ENCODE measurements at places on chromosomes 11 and 22. TPM values are rescaled to one million over a fixed set of nuclear protein-coding genes. Genes with fewer than 3 reads are reported as not detected.

GRCh38 chr22:17114898-17115235 lies 6.3 kb downstream of the TMEM121B start:
- DNase-seq, result no peak

GRCh38 chr11:46827995-46828394 lies 18.1 kb downstream of the CKAP5 start:
- DNase-seq, result no peak

- DNase-seq, result peak; percentile 2
Observed at GRCh38 chr22:33328789-33329296, 270.7 kb upstream of the SYN3 start.

The C22orf31 gene
- not detected for total RNA-seq

- DNase-seq, result no peak
Observed at GRCh38 chr11:125079151-125079877, 16.2 kb downstream of the SLC37A2 start.

The ACAT1 gene
- 81.0 TPM for total RNA-seq

DNA sequence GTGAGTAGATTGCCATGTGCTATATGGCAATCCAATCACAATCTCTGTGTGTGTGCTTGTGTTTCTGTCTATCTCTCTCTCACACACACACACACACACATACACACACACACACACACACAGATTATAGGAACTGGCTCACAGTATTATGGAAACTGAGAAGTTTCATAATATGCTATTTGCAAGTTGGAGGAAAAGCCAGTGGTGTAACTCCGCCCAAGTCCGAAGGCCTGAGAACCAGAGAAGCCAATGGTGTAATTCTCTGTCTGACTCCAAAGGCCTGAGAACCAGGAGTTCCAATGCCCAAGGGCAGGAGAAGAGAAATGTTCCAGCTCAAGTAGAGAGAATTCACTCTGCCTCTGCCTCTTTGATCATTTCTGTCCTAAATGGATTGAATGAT lies 37.2 kb downstream of the GLYATL2 start:
- no peak for DNase-seq

DNA sequence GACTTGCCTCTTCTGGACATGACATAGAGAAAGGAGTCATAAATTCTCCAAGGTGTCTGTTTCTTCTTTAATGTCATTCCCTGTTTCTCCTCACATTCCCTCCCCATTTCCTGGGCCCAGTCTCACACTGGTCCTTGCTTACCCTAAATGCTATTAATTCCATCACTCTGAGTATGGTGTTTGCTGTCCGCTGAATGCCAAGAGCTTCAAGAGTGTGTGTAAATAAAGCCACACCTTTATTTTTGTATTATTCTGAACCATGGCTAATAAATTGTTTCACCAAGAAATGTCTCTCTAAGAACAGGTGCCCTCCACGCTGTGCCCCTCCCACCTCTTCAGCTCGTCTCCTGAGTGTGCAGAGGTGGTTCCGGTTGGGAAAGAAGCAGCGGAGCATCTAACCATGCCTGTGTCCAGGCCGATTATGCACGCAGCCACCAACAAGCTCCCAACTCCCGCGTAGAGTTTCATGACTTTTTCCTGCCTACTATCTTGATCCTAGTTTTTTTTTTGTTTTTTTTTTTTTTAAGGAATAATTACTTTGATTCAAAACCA lies 8.6 kb downstream of the TMEM121B start:
- no peak for DNase-seq

The DDTL gene
- not detected for total RNA-seq

DNA sequence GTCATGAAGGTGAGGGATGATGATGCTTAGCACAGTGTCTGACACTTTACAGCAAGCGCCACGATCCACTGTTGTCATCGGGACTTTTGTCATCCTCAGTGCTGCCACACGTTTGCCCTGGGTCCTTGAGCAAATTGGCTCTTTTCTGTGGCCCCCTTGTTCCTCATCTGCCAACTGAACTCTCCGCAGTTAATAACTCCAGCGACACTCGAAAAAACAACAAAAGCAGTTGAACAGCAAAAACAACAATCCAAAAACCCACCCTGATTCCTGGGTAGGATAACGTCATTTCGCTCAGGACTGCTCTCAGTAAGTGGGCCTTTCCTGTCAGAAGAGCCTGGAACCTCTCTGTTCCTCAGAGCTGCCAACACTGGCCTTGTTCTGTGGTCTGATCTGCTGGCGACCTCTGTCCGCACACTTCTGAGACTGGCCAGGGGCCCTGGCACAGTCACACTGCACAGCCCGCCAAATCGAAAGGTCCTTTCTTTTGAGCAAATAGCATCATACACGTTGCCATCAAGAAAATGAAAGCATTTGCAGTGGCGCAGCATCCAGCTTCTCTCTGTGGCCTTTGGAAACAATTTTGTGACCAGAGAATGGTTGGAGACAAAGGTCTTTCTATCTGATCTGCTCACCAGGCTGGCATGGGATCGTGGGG lies 79.9 kb upstream of the SYT13 start:
- DNase-seq, result no peak

- DNase-seq, result no peak
Observed at GRCh38 chr22:48857202-48857805, 970.4 kb downstream of the BRD1 start.

The P2RY6 gene
- total RNA-seq, result not detected

GRCh38 chr11:105023003-105023402 lies at the start of gene CASP5:
Gene CASP5 (minus strand): TSS chr11:105023168. CDS start chr11:105023136, 32 bp downstream.
- DNase-seq, result no peak

DNA sequence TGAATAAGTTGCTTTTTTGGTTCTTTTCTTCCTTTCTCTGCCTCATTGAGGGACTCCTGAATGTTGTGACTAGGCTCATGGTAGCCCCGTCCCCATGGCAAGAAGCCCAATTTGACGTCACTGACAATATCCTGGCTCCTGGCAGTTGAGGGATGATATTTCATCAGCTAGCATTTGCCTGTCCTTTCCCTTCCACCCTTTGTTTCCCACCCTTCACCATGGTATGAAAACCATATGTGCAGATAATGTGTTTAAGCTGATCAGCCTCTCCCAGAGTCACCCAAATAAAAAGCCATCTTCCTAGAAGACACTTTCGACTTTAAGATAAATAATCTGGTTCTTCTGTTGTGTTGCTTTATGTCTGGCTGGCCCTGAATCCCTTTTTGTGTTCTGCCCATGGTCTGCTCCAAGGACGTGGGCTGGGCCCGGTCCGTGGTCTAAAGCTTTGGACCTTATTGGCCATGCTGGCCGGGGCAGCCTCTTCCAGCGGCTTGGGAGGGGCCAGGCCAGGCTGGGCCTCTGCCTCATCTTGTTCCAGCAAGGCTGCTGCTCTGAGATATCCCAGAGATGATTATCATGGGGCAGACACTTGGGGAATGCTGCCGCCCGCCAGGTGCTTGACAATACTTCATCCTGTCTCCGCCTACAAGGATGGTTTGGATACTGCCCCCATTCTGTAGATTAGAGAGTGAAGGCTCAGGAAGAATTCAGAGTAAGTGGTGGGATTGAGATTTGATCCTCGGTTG lies 5.1 kb downstream of the TSPAN18 start:
- DNase-seq, result no peak

GRCh38 chr11:27471589-27472397 lies 797 bp downstream of the LGR4 start:
- DNase-seq, result peak; percentile 21

DNA sequence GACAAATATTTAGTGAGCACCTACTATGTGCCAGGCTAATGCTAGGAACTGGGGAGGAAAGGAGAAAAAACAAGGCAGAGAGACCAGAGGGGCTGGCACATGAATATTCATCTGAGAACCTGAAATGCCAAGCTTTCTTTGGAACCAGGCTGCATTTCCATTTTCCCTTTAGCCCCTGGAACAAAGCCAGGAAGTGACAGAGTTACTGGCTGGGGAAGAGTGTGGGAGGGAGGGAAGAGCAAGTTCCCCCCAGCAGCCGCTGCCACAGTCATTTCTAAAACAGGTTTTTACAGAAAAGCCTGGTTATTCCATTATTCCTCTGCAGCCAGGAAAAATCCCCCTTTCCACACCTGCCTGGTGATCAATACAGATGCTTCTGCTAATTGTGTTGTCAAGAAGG lies 97.0 kb downstream of the SPON1 start:
- DNase-seq, result no peak

The ST14 gene
- total RNA-seq, result not detected

DNA sequence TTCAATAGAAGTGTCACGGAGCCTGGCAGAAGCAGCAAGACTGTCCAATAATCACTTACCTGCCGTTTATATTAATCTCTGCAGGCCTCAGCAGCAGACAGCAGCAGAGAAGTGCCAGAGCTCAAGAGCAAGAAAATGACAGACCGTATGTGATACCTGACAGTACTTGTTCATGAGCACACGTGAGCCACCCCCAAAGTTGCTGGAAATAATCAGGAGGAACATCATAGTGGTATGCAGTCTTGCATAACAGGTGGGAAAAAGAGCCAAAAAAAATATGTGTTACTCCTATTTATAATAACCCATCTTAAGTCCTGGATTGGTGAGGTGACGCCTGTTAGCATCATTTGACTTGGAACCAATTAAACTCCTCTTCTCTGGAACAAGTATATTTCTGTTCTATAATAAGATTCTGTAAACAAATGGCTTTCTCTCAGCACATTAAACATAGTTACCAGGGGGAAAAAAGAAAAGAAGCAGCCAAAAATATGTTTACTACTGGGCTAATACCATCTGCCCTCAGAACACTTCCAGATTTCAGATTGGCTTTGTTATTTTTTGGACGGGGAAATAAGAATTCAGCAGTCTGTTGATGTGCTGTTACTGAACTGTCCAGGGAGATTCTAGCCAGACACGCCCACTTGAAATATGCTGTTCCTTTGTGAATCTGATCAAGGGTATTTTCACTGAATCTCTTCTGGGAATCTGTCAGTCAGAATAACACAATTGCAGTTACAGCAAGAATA lies 7.9 kb upstream of the SLN start:
- no peak for DNase-seq

The NAALADL1 gene
- 6.6 TPM for total RNA-seq

DNA sequence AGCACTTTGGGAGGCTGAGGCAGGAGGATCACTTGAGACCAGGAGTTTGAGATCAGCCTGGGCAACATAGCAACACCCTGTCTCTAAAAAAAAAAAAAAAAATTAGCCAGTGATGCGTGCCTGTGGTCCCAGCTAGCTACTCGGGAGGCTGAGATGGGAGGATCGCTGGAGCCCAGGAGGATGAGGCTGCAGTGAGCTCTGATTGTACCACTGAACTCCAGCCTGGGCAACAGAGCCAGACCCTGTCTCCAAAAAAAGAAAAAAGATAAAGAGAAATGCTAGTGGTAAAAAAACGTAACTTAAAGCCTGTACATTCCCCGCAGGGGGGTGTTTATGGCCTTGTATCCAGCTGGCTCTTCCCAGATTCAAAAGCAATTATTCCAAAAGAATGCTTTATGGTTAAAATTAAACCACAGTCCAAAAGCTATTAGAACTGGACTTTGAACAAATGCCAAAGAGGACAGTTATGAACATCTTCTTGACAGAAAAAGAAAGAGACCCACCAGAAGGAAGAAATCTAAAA lies 16.4 kb upstream of the SNX32 start:
- DNase-seq, result peak; percentile 30

GRCh38 chr11:92569726-92570125 lies 345.1 kb downstream of the FAT3 start:
- DNase-seq, result no peak

GRCh38 chr11:22349491-22349890 lies 11.3 kb downstream of the SLC17A6 start:
- DNase-seq, result no peak

- no peak for DNase-seq
Observed at GRCh38 chr11:76748948-76749347, 34.2 kb upstream of the TSKU start.

The CYB5R2 gene
- total RNA-seq, result 4.9 TPM

The MS4A4E gene
- not detected for total RNA-seq

The LDLRAD3 gene
- total RNA-seq, result 0.59 TPM

DNA sequence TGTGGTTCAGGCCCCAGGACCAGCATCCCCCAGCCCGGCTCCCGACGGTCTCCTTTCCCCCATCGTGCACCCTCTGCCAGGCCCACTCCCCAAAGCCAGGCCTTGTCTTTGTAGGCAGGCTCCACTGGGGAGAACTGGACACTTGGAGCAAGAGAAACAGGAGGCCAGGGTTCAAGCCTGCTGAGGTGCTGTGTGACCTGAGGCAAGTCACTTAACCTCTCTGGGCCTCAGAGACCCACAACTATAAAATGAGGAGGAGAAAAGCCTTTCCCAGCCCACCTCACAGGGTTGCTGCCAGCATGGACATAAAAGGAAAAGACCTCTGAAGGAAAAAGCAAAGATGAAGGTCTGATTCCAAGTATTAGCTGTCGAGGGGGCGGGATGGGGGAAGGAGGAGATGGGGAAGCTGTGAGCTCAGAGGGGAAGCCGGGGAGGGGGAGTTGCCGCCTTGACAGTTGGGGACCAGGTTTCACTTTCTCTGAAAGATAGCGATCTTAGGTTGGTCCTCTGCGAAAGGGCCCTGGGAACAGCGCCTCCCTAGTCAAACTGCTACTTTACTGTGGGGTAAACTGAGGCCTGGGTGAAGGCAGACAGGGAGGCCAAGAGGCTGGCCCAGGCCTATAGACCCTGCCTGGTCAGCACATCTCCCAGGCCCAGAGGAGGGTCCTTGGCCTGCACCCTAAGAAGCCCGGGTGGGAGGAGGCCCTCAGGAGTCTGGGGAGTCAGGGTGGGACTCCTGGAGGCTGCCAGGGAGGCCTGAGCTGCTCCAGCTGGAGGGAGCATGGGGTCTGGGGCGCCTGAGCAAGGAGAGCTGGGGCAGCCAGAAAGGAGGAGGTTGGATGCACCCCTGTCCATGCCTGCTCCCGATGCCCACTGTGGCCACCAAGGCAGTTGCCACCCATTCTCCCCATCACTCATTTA lies 991 bp upstream of the OSM start:
- peak; percentile 84 for DNase-seq

DNA sequence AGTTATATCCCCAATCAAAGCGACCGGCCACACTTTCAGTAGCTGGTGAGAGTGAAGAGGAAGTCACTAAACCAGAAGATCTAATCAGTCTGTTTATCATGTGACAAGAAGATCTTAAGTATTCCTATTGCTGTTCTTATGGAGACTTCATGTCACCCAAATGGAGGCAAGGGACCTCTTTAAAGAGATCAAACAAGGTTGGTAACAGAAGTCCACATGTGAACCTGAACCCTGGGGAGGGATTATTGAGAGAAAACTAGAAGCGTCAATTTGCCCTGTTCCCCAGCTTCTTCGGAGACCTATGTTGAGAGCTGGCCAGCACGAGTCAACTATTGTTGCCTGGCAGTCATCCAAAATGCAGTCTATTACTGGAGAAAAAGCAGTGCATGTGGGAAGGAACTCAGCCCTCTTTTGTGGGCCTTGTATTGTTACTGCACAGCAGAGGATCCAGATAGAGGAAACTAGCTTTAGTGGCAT lies 76.9 kb upstream of the CTSC start:
- peak; percentile 35 for DNase-seq

The MAPK8IP2 gene
- total RNA-seq, result 0.11 TPM
